ENCODE measurements at places on chromosomes 12 and 14.

GRCh38 chr12:114911196-114911595 lies 227.2 kb upstream of the TBX3 start:
- DNase-seq: no peak

DNA sequence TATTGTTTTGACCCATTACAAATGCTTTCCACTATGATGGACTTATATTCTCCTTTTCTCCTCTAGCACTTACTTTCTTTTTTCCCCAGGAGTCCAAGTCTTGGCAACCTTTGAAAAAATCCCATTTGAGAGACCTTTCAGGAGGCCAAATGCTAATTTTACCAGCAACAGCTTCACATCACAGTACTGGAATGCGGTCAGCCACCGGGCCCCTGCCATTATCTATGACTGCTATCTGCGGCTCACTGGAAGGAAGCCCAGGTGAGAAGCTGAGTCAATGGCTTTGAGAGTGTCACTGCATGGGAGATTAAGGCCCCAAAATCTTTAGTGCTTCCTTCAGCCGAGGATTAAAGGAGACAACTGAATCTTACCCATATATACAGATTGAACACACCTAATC lies 64.2 kb downstream of the ERGIC2 start:
- DNase-seq: no peak

GRCh38 chr12:34402899-34403705 lies 380.8 kb downstream of the ALG10 start:
- DNase-seq: no peak

- DNase-seq: no peak
Measured at GRCh38 chr12:131530422-131530821, 180.5 kb upstream of the SFSWAP start.

Data from fibroblast of lung (primary cell).